ENCODE measurements at places on chromosomes 1 and 21. TPM values are rescaled to one million over a fixed set of nuclear protein-coding genes. Genes with fewer than 3 reads are reported as not detected.

DNA sequence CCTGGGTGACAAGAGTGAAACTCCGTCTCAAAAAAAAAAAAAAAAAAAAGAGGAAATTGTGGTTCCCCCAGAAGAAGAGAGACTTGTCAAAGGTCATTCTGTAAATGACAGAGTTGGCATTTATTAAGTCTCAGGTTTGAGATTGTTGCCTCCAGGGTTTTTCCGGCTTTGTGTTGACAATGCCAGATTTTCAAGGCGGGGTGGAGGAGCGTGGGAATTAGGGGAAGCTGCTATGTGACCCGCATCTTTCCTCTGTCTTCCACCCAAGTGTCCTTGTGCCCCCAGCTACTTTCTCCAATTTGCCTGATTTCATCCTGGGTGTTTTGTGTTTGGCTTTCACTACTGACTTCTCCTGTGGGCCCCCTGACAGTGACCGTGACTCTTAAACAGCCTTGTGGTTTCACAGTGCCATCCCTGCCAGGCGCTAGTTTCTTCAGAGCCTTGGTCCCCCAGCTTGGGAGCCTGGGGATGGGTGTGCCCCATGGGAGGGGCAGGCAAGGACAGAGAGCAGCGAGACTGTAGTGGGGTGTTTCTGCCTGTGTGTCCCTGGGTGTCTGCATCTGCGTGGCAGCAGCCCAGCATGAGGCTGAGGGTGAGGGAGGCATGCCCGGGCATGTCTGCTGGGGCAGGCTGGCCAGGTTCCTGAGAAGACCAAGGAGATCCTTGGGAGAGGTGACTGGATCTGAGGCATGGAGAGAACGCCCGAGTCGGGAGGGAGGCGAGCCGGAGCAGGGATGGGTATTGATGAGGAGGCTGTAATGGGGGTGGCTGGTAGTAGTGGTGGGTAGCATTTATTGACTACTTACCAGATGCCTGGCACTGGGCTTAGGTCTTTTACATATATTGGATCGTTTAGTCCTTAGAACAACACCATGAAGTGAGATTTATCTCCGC, 46.3 kb downstream of the IER5 start:
- peak; percentile 26 for DNase-seq
- H3K27me3 ChIP-seq: no peaks in the 10 kb centered on the region
- H3K4me1 ChIP-seq: peaks cover 70% of the 10 kb centered on the region

The FALEC gene
- not detected for total RNA-seq

- H3K4me1 ChIP-seq: no peaks in the 10 kb centered on the region
- H3K4me3 ChIP-seq: no peak overlapping the region
- H3K27ac ChIP-seq: no peak overlapping the region
- no peak for DNase-seq
These were observed 47.1 kb upstream of the INSL5 start for GRCh38 chr1:66848193-66848592.

DNA sequence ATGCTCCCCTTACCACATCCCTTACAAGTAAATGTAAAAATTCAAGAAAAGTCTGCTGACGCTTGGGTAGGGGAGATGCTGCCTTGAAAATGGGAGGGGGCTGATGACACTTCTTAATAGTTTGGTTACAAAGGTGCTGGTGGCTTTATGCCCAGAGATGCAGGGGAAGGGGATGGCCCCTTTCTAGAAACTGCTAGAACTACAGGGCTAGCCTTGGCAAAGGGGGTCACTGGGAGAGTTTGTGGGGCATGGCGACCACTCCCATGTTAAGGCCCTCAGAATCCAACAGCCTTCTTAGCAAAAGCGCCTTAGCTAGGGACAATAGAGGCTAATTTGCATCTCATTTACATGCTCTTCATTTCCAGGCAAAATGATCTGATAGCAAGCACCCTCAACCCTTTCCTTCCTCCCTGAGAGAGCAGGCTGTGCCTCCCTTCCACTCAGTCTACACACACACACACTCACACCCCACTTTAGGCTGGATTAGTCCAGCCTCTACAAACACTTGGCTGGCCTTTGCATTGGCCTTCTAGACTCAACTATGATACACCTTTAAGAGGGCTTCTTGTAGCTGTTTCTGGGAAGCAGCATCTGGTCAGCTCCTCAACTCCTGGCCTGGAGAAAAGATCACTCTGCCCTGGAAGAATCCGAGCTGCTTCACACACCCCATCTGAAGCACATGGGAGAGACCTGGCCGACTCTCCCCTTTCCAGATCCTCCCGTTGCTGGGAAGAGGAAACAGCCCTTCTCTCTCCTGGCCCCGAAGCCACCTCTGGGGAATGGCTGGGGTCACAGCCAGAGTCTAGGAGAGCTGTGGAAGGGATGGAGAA, 1.7 kb downstream of the SEMA6C start:
- no peak for DNase-seq
- H3K27me3 ChIP-seq: peaks cover 18% of the 10 kb centered on the region
- peak overlapping the region; percentile 0 for H3K4me3 ChIP-seq
- no peak overlapping the region for H3K27ac ChIP-seq
- H3K4me1 ChIP-seq: peaks cover 14% of the 10 kb centered on the region

DNA sequence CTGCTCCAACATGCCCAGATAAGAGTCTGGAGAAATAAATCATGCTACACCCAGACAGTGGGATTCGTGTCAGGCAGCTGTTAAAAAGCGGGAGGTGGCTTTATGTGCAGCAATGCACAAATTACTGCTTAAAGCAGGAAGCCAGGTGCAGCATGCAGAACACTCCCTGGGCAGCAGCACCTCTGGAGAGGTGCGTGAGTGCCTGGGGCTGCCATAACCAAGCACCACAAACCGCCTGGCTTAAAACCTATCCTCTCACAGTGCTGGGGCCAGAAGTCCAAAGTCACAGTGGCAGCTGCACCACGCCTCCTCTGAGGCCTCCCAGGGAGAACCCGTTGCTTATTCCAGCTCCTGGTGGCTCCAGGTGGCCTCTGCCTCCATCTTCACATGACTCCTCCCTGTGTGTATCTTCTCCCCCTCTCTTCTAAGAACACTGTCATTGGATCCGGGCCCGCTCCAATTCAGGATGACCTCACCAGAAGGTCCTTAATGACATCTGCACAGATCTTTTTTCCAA, 115.6 kb downstream of the SIK1 start:
- H3K27me3 ChIP-seq: peaks cover 2% of the 10 kb centered on the region
- peaks cover 27% of the 10 kb centered on the region for H3K4me1 ChIP-seq
- H3K4me3 ChIP-seq: no peak overlapping the region
- H3K36me3 ChIP-seq: no peaks in the 10 kb centered on the region
- no peak for DNase-seq

DNA sequence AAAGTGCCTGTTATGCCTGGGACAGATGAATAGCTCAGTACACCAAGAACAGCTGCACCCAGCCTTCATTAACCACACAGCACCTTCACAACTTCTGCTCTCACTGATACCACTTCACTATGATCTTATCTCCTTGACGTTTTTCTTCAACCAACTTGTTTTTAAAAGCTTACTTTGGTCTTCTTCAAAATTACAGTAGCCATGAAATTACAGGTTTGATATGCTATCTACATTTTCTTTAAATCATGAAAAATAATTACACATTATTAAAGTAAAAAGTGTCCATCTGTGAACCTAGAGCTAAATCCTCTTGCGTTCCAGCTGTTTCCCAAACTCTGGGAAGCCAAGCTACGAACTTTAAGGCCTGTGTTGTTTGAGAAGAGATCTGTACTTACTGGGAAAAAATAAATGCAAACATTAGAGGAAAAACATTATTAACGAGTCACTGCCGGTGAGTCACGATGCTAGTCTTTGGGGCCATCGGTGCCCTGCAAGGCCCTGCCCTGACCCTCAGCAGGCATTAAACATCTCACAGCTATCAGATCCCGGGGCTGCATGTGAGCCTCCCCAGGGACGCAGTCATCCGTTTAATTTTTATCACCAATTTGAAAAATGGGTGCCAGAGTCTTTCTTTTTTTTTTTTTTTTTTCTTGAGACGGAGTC, 56.3 kb upstream of the GPR153 start:
- peaks cover 2% of the 10 kb centered on the region for H3K4me1 ChIP-seq
- H3K27ac ChIP-seq: no peak overlapping the region
- peaks cover 9% of the 10 kb centered on the region for H3K36me3 ChIP-seq
- no peak for DNase-seq
- H3K27me3 ChIP-seq: no peaks in the 10 kb centered on the region

- H3K27ac ChIP-seq: no peak overlapping the region
- H3K36me3 ChIP-seq: peaks cover 1% of the 10 kb centered on the region
- H3K27me3 ChIP-seq: no peaks in the 10 kb centered on the region
- H3K4me1 ChIP-seq: peaks cover 16% of the 10 kb centered on the region
- DNase-seq: no peak
- H3K4me3 ChIP-seq: no peak overlapping the region
These were observed 35.6 kb downstream of the EEIG2 start for GRCh38 chr1:108595507-108595906.

The CD1E gene
- total RNA-seq: not detected
